ENCODE measurements at places on chromosomes 2 and 18.

GRCh38 chr2:157497638-157498314 lies 53.9 kb upstream of the CYTIP start:
- DNase-seq: no peak

GRCh38 chr18:76412010-76412817 lies 82.8 kb downstream of the ZNF516 start:
- no peak for DNase-seq

GRCh38 chr18:2891526-2892431 lies 45.0 kb downstream of the EMILIN2 start:
- no peak for DNase-seq

GRCh38 chr18:58779529-58779928 lies 85.1 kb upstream of the ZNF532 start:
- DNase-seq: no peak

GRCh38 chr2:56580242-56580641 lies 396.5 kb downstream of the CCDC85A start:
- DNase-seq: no peak

All from activated CD4-positive, alpha-beta T cell treated with anti-CD3 and anti-CD28 coated beads for 4 hours (primary cell).